ENCODE measurements at places on chromosomes 7 and 10.

GRCh38 chr10:48450233-48450740, 143.8 kb downstream of the MAPK8 start:
- DNase-seq: peak; percentile 27

GRCh38 chr7:151167197-151167961, at the start of gene GBX1:
Gene GBX1, minus strand, starts transcription at chr7:151167694. Its CDS starts 146 bp downstream, at chr7:151167548.
- no peak for DNase-seq

DNA sequence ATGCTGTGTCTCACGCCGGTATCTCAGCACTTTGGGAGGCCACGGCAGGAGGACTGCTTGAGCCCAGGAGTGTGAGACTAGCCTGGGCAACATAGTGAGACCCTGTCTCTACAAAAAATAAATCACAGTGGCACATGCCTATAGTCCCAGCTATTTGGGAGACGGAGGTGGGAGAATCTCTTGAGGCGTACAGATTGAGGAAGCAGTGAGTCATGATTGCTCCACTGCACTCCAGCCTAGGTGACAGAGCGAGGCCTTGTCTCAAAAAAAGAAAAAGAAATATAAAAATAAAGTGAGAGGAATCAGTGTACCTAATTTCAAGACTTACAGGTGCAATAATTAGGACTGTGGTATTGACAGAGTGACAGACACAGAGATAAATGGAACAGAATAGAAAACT, 23.9 kb downstream of the SLC25A40 start:
- no peak for DNase-seq

DNA sequence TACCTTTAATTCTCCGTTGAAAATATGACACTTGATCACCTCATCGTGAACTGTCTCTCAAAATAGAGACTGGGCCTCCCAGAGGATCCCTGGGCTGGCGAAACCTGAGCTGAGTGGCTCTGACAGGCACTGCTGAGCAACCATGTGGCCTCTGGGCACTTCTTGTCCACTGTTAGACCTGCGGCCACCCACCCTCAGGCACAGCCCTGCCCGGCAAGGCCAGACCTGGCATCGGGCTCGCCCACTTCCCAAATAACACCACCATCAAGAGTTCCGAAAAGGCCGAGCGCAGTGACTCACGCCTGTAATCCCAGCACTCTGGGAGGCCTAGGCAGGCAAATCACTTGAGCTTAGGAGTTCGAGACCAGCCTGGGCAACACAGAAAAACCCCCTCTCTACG, 82.5 kb downstream of the COBL start:
- no peak for DNase-seq

GRCh38 chr10:60979667-60980104, 35.7 kb upstream of the RHOBTB1 start:
- DNase-seq: no peak

GRCh38 chr10:74190494-74190893, 39.5 kb downstream of the ADK start:
- DNase-seq: no peak

All from activated naive CD8-positive, alpha-beta T cell treated with anti-CD3 and anti-CD28 coated beads, Interleukin-2, amount 10 ng/mL, durations not matched to agents 7 days and 5 days (primary cell).